ENCODE measurements at places on chromosomes 5 and 9.

DNA sequence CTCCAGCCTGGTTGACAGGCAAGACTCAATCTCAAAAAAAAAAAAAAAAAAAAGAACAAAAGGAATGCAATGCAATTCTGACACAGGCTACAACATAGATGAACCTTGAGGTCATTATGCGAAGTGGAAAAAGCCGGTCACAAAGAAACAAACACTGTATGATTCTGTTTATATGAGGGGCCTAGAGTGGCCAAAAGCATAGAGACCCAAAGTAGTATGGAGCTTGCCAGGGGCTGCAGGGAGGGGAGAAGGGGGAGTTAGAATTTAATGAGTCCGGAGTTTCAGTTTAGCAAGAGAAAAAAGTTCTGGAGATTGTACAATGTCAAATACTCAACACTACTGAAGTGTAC lies 33.2 kb upstream of the ASS1 start:
- no peak for DNase-seq

- DNase-seq, result no peak
These were observed 6.3 kb upstream of the EQTN start for GRCh38 chr9:27303219-27303618.

DNA sequence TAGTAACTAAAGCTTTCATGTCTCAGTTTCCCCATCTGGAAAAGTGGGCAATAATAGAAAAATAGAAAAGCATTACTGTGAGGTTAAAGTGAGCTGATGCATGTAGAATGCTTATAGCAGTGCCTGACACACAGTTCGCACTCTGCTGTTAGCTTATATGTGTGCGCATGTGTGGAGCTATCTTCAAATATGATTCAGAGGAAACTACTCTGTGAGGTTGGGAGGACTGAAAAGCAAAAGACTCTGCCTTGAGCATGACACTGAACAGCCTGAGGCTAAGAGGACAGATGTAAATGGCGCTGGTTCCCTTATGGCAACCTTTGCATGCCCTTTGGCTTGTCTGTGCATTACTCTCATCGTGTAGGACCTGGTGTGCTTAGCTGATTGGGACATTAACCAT lies 19.4 kb downstream of the NTRK2 start:
- DNase-seq, result no peak

DNA sequence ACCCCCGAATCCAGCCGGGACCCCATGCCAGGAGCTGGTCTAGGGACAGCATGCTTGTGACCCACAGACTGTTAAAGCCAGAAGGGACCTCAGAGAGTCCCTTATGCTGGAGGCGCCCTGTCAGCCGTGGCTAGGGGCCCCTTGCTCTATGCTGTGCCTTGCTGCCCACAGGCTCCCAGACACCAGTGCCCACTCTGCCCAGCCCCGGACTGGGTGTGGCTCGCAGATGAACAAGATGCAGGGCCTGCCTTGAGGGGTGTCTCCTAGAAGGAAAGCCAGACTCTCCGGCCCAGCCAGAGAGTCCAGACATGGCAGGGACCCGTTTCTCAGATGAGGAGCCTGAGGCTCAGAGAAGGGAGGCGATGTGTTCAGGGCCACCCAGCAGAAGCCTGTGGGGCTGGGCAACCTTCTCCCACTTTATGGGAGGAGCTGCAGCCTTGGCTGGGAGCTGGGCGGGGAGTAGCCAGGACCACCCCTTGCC lies 85.7 kb downstream of the LMX1B start:
- DNase-seq, result no peak

DNA sequence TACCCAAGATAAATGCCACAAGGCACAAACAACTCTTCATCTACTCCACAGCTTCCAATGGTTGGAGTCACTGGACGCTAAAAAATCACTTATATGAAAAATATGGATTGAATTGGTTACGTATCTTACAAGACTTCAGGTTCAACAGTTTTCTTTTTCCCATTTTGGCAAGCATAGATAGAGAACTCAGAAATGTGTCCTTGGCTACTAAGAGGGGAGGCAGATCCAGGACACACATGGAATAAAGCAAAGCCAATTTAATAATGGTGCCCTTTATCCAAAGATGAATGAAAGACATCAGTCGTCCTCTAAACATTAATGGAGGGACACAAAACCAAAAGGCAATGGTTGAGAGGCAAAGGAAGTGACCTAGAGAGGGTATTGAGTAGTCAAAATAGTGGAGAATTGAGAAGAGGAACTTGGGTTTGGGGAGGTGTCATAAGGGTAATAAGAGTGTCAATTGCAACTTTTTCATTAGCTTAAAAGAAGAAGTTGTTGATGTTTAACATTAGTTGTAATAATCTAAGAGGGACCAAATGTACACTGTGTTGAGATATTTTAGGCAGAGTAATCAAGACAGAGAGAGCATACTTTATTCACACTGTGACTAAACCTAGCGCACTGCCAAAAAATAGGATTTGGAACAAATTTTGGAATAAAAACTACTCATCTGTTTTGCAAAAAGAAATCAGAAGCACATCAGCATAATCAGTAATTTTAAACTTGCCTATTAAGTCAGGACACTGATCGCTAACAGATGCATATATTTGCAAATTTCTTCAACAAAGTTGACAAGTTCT lies 308.2 kb downstream of the ARL15 start:
- DNase-seq, result no peak

- DNase-seq, result peak; percentile 21
These were observed 84.9 kb downstream of the RGS3 start for GRCh38 chr9:113548221-113549041.

DNA sequence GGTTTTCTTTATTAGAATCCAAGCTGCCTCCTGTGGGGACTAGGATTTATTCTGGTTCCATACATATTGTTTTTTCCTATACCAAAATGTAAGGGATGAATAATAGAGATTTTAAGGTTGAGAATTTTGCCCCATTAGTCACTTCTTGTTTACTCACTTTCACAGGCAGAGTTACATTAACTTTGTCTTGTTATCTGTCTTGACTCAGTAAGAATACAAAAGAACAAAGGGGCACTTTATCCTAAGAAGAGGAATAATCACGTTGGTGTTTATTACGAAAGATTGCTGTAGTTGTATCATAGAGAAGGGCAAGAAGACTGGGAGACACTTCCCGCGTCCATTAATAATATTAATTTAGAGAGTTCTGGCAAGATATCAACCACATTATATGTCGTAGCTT lies 599.7 kb upstream of the FTMT start:
- no peak for DNase-seq

DNA sequence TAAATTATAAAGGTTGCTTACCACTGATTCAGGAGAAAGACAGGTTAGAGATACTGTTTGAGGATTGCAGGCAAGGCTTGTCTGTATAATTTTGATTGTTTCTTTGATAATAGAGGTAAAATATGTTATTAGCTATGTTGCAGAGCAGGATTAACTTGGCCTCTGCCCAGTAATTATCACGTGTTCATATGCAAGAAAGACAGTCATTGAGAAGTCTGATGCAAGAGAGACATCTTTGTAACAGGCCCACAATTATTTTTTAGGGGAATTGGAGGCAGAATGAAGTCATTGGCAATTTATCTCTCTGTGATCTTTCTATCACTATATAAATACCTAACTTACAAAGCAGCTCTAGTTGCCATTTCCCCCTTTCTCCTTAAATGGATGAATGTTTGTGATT lies 46.0 kb downstream of the SLC44A1 start:
- DNase-seq, result no peak

DNA sequence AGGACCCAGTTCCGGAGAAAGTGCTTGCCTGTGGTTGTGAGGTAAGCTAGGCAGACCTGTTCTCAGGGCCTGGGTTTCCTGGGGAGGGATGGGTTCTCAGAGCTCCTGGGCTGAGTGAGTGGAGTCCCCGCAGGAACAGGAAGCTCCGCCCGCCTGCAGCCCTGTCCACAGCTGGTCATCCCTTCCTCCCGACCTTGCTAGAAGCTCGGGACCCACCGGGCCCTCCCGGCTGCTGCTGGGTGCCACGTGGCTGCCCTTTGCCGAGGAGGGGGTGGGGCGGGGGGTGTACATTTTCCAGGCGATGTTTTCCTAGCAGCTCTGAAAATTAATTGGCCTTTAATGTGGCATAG lies 198.1 kb downstream of the C9orf50 start:
- DNase-seq, result no peak

DNA sequence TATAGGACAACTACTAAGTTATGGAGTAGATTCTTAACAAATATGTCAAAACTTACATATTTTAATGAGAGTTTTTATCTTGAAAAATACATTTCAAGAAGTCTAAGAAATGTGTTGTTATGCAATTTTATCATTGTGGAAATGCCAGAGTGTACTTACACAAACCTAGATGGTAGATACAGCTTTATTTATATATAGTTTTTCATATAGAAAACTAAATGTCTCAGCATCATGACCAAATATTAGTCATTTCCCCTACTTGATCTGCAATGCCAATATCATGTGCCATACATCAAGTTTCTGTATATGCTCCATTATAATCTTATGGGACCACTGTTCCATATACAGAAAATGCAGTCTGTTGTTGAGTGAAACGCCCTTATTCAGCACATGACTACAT lies 28.7 kb downstream of the CAST start:
- DNase-seq, result no peak

GRCh38 chr9:86257391-86257790 lies 2.1 kb downstream of the C9orf153 start:
- no peak for DNase-seq

GRCh38 chr9:84808416-84808815 lies 138.9 kb downstream of the NTRK2 start:
- DNase-seq, result no peak

DNA sequence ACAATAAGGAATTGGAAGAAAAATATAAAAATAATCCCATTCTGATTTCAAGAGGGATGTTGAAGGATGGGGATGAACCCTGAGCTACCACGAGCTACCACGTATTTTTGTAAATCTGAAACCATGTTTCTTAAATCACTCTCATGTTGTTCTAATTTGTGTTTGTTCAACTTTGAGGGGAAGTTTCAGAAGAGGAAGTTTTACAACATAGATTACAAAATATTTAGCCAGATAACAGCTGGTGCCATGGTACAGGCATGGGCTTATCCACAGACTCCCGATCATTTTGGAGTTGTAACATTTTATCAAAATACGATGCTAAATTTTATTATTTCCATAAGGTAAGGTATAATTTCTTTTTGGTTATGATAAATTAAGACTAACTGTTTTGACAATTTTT lies 15.2 kb downstream of the CCDC125 start:
- DNase-seq, result no peak

GRCh38 chr5:144710637-144711036 lies 540.0 kb downstream of the KCTD16 start:
- DNase-seq, result no peak

DNA sequence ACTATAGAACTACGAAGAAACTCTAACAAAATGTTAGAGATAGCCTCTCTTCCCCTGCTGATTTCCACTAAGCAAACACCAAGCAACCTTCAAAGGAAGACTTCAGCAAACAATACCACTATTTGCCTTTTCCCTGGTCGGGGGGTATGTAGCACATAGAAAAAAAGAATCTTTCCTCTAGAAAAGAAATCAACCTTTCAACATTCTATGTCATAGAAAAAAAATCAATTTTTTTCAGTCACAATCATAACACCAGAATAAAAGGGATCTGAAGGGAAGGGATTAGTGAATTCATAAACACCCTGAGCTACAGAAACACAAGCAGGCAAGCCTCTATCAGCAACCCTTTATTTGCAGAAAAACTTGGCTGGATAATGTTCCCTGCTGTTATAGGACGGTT lies 15.3 kb downstream of the ABCA1 start:
- DNase-seq, result no peak

DNA sequence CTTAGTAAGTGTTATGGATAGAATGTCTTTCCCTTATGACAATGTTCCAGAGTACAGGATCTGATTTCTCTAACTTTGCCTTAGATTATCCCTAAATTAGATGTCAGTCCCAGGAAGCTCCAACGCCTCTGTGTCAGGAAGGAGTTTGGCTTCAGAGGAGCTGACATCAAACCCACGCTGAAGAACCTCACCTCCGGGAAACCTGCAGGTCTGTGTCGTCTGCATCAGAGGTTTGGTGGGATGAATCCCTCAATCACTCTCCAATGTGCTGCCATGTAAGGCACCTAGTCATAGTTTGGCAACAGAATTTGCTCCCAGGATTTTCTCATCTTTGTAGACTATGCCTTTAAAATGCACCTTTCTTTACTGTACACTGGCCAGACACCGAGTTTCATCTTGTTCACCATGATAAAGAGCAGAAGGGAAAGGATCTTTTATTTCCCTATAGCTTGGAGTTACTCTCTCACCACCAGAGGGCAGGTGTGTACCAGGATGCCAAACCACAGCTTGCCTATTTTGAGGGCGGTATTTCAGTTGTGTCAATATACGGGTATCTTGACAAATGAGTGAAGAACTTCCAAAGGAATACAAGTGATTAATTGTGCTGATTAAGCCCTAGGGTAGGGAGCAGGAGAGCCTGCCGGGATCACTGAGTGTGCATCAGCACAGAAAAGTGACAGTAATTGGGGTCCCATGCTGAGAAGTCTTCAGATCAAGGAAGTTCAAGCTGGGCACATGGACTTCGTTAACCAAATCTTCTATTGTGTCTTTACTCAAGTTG lies 23.4 kb downstream of the MINAR2 start:
- peak; percentile 20 for DNase-seq

DNA sequence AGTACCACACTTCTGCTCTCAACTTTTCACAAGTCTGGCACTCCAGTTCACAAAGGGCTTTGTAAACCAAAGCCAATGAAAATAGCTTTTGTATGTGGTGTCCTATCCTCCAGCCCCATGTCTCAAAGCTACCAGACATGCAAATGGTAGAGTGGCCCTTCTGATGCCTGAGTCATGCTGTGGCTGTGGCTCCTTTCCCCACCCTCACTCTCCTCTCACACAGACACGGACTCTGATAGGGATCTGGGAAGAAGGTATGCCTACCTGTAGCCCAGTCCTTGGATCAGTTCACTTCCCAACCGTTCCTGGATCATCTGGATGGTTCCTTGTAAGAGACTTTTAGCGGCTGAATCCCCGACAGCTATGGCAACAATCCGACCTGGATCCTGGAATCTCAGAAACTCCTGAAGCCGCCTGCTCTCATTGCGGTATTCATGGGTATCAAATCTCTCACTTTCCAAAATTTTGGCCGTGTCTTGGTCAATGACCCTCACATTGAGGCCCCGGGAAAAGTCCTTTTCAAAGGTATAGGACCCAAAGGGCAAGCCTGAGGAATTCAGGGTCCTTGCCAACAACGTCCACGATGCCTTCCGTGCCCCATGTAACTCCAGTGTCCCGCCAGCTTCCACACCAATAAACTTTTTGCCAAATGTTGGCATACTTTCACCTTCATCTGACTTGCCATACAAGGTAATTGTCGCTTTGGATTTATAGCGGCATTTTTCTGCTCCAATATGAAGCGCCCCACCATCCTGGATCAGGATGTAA lies 23.4 kb downstream of the CEMIP2 start:
- DNase-seq, result no peak

DNA sequence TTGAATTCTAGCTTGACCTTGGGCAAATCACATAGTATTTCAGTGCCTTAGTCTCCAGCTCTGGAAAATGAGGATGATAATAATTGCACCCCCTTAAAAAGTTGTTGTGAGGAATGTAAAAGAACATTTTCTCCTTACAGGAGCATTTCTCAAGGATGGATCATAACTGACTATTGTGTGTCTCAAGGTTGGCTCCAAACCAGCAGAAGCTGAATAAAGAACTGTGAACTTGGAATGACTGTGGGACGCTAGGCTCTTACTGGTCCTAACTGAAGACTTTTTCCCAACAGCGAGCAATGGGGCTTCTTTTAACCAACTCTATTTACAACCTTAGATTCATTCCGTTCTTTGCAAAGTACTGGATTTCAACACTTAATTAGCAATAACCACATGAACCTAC lies 26.2 kb upstream of the GLRX start:
- no peak for DNase-seq

- no peak for DNase-seq
These were observed 21.0 kb upstream of the C5orf63 start for GRCh38 chr5:127094161-127094814.

- DNase-seq, result no peak
These were observed 279.4 kb downstream of the BNC2 start for GRCh38 chr9:16591092-16591491.
